ENCODE measurements at places on chromosomes 12 and 14.

DNA sequence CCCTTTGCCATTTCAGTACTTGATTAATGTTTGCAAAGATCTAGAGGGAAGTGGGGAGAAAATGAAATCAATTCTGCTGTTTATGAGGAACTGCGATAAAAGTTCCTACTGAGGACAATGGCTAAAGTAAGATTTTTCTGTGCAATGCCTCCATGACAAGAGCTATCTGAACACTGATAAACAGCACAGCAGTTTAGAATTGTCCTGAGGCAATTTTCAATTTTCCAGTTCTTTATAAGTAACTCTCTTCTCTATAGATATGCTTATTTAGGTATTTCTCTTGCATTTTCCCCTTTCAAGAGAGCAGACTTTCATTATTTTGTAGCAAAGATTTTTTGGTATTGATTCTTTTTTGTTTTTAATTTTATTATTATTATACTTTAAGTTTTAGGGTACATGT lies 34.6 kb upstream of the TMTC2 start:
- DNase-seq = no peak

DNA sequence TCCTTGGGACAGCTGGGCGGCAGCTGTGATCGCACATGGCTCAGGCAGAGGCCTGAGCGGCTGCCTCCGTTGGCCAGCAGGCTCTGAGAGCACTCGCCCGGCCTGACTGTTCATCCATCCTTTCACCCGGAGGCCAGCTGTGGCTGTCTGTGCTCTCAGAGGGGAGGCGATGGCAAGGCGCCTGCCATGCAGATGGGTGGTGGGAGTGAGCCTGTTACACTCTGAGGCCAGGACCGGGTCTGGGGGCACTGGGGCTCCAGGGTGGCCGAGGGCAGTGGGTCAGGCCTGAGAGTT lies 292.3 kb downstream of the TMEM121 start:
- DNase-seq = no peak

DNA sequence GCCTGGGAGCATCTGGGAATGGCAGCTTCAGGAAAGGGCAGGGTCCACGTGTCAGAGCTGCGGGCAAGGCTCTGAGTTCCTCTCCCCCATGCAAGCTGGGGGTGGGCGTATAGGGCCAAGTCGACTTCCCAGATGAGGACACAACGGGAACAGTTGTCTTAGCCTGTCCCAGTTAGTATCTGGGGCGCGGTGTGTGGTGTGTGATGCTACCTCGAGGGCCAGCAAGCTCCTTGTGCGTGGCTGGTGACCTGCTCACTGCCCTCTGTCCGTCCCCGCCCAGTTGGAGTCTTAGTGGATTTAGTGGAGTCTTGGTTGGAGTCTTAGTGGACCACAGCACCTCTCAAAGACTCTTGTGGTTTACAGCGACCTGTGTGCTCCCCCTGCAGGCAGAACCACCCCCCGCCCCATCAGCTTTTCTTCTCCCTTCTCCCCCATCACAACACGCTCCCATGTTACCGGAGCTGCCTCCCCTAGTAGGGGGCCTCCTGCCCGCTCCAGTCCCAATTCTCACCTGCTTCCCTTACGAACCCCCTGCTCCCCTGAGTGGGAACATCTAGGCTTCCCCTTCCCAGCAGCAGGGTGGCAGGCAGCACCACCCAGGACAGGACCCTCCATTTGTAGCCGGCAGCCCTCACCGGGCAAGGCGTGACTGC lies 8.7 kb downstream of the ASPG start:
- no peak for DNase-seq

- no peak for DNase-seq
Observed at GRCh38 chr12:5433081-5433844, 1.4 kb downstream of the NTF3 start.

DNA sequence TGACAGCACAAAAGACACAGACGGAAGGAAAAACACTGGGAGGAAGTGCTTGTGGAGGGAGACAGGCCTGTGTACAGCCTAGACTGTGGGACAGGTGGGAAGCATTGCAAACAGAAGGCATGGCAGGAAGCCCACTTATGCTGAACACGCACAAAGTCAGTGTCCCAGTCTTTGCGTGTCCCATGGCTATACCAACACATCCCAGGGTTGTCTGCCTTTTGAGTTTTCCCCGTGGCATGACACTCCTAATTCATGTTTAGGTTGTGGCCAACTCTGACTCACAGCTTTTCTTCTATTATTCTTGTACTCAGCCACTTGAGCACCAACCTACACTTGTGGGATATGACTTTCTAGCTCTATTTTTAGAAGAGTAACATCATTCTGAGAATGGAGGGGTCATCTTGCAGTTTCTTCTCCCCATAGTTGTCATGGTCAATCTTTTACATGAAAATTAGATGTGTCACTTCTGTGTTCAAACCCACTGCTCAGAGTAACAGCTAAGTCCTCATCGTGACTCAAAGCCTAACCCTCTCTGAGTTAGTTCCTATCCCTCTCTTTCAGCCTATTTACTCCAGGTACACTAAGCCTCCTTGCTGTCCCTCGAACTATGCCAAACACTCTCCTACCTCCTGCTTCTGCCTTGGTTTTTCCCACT lies 27.5 kb upstream of the JPH4 start:
- no peak for DNase-seq

- no peak for DNase-seq
Observed at GRCh38 chr12:21566907-21567394, 37.7 kb downstream of the GYS2 start.

GRCh38 chr12:103773109-103773910 lies 67.7 kb downstream of the NT5DC3 start:
- no peak for DNase-seq

GRCh38 chr12:92158796-92159439 lies 13.3 kb upstream of the BTG1 start:
- no peak for DNase-seq

- DNase-seq = no peak
Observed at GRCh38 chr14:20580242-20580641, 7.6 kb downstream of the RNASE11 start.

DNA sequence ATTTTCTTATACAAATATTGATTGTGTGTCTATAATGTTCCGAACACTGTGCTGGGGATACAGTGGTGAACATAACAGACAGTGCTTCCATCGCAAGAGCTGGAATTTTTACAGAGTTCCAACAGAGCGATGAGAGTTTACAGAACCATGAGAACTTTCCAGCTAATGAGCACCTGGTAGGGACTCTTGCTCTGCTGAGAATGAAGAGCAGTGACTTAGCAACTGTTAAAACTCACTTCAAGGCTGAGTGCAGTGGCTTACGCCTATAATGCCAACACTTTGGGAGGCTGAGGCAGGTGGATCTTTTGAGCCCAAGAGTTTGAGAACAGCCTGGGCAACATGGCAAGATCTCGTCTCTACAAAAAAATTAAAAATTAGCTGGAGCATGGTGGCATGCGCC lies 113.8 kb upstream of the DIO2 start:
- DNase-seq = no peak

GRCh38 chr12:59182191-59182590 lies 261.9 kb upstream of the LRIG3 start:
- no peak for DNase-seq

- no peak for DNase-seq
Observed at GRCh38 chr12:80156306-80156705, 57.0 kb downstream of the OTOGL start.

DNA sequence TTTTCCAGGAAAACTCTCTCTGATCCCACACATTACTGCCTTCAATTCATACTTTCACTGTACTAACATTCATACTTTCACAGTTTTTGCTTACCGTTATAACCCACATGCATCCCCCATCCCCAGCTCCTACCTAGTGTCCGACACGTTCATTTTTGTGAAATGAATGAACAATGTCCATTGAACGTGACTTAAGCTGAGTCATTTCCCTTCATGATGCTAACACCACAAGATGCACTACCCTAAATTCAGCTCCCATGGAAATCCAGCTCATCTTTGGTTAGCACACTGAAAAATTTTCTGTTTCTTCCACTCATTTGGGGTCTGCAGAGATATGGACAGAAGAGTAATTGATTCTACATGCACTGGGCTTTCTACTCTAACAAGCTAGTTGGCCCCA lies 84.7 kb downstream of the GALNT4 start:
- DNase-seq = no peak

DNA sequence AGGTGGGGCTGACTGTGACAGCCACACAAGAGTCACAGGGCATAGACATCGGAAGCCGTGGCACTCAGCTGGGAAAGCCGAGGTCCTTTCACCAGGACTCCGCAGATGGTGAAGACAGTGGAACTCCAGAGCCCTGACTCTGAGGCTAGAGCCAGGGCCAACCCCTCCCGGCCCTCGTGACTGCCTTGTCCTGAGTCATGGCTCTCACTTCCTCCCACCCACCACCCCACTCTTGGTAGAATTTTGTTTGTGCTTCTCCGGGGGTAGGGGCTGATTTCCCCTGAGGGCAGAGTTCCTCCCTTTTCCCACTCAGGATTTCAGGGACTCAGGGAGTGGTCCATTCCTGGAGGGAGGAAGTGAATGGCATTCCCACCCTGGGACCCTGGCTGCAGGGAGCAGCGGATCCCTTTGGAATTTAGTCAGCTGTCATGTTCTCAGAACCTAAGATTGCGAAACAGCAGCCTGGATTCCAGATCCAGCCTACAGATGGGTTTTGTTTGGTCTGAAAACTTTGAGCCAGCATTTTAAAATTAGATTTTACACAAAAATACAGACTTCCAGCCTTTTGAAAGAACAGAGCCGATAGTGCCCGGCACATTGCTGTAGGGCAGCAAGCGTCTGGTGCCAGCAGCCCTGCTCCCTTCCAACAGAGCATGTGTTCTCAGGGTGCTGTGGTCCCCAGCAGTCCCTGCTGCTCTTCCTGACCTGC lies 50.7 kb downstream of the TPCN1 start:
- no peak for DNase-seq

DNA sequence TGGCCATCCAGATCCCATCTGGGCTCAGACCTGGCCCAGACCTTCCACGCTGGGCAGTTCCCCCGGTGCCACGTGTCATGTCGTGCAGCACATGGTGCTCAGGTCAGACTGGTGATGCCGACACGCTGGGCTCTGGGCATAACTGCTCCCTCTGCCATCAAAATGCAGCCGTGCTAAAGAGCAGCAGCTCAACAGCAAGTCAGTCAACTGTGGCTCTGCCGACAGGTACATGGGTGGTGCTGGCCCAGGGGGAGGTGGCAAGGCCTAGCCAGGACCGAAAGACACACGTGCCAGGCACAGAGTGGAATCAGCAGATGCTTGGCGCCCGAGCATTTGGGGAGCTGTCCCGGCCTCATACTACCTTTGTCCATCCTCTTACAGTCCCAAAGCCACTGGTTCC lies 1.6 kb downstream of the MCRS1 start:
- no peak for DNase-seq

- DNase-seq = no peak
Observed at GRCh38 chr12:124816295-124816854, 47.3 kb downstream of the SCARB1 start.

- no peak for DNase-seq
Observed at GRCh38 chr12:128784030-128784760, 39.6 kb downstream of the SLC15A4 start.

DNA sequence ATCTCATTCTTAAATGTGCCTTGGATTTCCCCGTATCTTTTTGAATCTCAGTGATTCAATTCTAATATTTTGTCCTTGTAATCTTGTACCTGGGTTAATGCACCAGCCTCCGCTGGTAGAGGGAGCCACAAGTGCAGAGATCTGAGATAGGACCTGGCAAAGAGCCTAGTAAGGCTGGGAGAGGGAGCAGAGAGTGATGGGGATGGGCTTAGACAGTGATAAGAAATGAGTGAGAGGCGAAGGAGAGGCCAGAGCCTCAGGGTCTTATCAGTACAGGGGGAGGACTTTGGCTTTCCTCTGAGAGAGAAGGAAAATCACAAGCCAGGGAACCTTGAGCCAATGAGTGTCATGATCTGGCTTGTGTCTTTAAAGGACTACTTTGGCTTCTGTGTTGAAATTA lies 30.5 kb upstream of the LMNTD1 start:
- no peak for DNase-seq

GRCh38 chr12:48183876-48184548 lies 568 bp downstream of the CCDC184 start:
- DNase-seq = no peak

DNA sequence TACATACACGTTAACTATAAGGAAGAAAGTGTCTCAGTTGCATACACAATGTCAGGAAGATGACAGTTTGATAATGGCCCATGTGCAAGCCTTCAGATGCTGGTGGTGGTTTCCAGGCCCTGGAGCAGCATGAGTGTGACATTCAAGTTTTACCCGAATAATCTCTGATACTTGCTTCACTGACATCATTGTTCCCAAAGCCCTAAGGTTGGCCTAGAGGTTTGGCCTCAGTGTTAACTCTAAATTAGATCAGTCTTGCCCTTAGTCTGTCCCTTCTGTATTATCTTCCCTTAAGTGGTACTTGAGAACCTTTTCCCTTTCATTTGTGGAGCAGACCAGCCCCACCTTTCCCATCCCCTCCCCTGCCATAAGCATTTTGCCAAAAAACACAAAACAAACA lies 24.0 kb upstream of the PDE1B start:
- no peak for DNase-seq

DNA sequence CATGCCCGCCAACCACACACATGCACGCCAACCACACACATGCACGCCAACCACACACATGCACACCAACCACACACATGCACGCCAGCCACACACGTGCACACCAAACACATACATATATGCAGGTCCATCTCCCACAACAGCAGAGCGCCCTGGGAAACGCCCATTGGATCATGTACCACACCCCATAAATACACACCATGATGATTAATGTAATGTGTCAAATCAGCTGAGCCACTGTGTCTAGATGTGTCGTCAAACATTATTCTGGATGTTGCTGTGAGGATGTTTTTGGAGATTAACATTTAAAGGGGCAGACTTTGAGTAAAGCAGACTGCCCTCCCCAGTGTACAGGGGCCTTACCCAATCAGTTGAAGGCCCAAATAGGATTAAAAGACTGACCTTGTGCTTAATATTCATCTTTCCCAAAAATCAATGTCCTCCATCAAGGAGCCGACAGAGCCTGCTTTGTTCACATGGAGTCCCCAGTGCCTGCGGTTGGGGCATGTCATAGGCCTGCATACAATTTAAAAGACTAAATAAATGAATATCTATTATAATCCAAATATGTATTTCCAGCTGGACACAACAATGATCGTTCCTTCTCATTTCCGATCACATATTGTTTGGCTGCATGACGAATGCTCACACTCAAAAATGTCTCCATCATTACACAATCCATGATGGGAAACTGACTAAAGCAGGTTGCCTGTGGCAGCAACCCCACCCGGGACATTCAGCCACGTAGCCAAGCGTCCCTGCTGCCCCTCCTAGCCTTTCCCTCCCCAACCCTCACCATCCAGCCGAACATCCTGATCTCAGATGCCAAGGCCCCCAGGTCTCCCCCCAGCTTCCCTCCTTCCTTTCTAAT lies 23.2 kb upstream of the BDKRB2 start:
- no peak for DNase-seq

- DNase-seq = no peak
Observed at GRCh38 chr14:104370256-104370870, 209.2 kb upstream of the C14orf180 start.
